ENCODE measurements at places on chromosomes 5 and 9. TPM values are rescaled to one million over a fixed set of nuclear protein-coding genes. Genes with fewer than 3 reads are reported as not detected.

The CCL27 gene
- not detected for total RNA-seq

The IL4 gene
- not detected for total RNA-seq

The KCNT1 gene
- not detected for total RNA-seq

GRCh38 chr5:21817668-21818369, 1035.3 kb downstream of the CDH12 start:
- DNase-seq = no peak

- no peak for DNase-seq
Observed at GRCh38 chr5:115320515-115320914, 24.1 kb upstream of the CCDC112 start.

DNA sequence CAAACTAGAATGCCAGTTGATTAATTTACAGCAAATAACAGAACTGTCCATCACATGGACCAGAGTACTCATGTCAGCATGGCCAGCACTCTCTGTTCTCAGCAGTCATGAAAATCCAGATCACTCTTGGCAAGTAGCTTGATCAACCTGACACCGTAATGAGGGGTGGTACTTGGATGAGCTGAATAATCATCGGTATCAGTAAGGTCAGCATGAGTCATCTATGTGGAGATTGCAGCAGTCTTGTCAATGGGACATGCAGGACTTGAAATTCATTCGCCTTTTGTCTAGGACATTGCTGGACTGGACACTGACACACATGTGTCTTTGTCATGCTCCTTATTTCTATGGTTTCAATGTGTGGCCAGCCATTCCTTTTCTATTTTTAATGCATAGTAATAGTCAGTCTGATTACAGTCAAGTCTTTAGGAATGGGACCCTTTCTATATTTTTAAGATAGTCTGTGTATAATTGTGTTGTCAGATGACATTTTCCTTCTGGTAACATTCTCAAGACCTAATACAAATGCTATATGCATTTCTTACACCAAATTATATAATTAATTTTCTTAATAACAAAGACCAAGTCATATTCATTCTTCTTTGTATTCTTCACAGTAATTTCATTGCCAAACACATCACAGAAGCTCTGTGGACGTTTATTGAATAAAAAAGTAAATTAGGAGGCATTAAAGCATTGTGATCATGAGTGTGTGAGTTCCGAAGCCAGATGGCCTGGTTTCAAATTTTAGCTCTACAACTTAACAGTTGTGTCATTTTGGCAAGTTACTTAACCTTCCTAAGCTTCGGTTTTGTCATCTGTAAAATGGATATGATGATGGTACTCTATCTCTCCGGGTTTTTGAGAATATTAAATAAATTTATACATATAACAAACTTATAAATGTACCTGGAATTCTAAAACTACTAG, 57.4 kb downstream of the ADAMTSL1 start:
- no peak for DNase-seq

DNA sequence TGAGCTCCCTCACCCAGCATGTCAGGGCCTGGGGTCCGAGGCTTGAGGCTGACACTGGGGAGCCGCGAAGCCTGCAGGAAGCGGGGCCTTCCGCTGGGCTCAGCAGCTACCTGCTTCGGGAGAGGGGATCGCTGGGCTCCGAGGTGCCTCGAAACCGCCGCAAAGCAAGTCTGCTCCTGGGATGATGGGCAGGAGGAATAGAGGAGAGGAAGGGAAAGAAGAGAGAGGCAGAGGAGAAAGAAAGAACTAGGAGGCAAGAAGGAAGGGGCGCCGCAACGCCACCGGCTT, 1.5 kb upstream of the PRDM12 start:
- DNase-seq = no peak

GRCh38 chr5:172584638-172585037, 56.4 kb upstream of the NEURL1B start:
- DNase-seq = no peak

DNA sequence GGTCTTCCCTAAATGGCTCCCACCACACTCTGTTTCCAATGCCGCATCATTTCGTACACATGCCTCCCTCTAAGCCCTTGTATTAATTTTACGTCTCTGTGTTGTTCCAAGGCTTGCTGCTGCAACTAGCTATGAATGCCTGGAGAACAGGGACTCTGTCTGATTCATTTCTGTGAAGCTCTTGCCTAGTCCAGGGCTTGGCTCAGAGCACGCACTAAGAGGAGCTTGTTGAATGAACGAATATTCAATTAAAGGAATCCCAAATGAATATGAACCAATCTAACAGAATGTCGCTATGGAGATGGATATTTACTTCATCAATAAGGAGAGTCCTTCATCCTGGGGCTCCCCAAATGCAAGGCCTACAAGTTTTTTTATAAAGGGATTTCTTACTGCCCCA, 55.3 kb downstream of the TGFBR1 start:
- no peak for DNase-seq

Data from G401 (cell line).